Stimulated activated CD8-positive, alpha-beta memory T cell treated with anti-CD3 and anti-CD28 coated beads, Interleukin-7, amount 100 ng/mL, for 1 hour (primary cell): ENCODE measurements at places on chromosomes 4 and X.

DNA sequence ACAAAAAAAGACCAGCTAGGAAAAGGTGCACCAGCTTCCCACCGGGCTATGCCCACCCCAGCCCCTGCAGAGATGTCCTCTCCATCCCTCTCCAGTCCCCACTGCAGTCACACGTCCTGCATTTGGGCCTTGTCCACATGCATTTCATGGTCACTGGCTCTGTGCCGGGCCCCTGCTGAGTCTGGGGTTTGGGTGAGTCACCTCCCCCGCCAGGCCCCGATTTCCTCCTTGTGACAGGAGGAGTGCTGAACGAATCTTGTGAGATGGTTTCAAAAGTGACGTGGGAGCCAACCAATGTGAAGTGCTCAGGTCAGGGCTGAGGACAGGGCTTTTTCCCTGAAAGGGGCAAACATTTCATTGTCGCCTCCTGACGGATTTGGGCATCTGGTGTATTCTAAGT lies 7.1 kb downstream of the CPZ start:
- no peak for DNase-seq

DNA sequence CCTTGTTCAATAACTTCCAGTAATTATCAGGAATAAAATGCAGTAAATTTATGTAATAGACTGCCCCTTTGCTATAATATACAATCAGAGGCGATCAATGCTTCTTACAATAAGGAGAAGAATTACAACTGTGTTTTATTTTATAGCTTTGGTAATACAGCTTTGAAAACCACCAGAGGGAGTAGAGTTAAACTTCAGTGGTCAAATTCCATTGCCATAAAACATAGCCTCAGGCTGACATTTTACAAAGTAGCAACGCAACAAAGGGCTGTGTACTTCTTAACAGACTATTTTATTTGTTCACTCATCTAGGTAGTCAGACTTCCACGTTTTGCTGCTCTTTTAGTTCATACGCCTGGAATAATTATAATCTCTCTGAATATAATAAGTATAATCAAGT lies 58.5 kb downstream of the TEX13C start:
- DNase-seq = no peak

DNA sequence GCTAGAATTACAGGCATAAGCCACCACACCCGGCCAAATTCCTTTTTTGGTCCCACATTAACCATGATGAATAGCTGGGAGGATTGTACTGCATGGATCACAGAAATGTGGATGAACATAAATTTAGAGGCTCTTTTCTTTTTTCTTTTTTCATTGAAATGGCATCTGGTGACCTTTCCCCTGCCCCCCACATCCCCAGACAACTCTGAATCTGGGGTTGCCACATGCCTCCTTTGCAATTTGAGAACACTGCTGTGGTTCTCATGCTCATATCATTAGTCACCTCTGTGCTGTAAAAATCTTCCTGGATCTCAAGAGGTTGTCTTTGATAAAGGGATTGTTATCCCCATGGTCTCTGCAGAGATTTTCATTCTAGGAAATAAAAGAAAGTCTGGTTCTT lies 22.8 kb upstream of the FMR1NB start:
- DNase-seq = no peak

DNA sequence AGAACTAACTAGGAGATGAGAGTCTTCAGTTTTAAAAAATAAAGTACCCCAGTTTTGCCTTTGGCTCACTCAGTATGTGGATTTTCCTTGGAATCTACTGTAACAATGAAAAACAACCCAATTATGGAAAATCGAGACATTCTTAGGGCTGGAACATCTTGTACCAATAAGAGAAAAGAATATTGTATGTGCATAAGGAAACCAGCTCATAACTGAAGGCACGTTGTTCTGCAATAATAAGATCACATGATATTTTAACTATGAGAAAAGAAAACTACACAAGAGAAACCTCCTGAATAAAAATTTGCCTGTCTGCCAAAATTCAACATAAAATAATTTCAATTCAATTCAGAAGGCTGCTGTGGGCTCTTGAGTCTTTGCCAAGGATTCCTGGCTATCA lies 261.8 kb upstream of the EDNRA start:
- DNase-seq = no peak

GRCh38 chrX:18951032-18951431 lies 32.9 kb downstream of the PHKA2 start:
- DNase-seq = no peak

GRCh38 chr4:158799013-158799770 lies 30.4 kb downstream of the FNIP2 start:
- DNase-seq = no peak

- no peak for DNase-seq
Observed at GRCh38 chr4:113447061-113447460, 314.5 kb downstream of the CAMK2D start.

DNA sequence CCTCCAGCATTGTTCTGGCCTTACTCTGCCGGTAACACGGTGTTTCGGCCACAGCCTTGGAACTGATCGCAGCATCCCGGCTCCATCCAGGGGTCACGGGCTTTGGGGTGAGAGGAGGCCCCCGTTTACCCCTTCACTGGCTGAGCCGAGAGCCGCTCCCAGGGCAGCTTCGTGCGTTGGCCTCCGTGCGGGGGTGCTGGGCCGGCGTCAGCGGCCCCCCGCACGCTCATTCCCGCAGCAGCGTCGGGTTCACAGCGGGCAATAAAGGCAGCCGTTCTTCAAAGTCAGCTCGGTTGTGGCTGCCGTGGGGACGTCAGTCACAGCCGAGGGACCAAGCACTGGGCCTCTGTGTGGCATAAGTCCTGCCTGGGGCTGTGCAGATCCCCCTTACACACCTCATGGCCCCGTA lies 25.3 kb upstream of the PLCXD1 start:
- DNase-seq = no peak

- no peak for DNase-seq
Observed at GRCh38 chrX:13805241-13805640, 11.7 kb downstream of the GPM6B start.

DNA sequence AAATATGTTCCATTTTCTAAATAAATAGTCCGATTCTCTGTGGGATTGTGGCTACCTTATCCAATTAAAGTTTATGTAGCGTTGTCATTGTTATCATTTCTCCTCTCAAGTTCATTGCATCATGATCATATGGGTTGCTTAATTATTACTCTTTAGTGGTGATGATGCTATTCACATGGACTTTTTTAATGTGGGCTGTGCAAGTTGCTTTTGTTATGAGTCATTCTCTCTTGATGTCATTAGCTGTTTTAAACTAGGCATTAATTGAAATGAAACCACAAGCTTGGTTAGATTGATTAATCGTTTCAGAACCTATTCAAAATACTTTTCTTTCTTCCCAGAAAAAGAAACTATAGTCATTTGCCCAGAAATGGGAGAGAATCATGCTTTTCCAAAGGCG lies 38.2 kb downstream of the NHS start:
- DNase-seq = no peak

DNA sequence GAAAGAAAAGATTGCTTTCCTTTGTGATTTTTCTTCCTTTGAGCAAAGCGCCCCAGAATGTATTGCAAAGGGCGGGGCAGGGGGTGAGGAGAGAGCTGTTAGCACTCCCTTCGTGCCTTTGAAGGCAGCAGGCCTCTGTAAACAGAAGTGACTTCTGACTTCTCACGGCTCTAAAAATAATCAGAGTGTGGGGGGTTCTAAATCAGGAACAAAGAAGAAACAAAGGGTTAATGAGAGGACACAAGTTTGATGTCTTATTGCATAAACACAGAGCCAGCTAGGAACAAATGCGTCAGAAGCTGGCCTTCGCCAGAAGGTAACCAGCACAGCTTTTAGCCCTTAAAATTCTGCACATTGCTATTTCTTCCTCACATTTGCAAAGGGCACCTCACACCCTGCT lies 626.2 kb downstream of the MID1IP1 start:
- DNase-seq = no peak

- DNase-seq = no peak
Observed at GRCh38 chr4:16205298-16206164, 20.7 kb downstream of the TAPT1 start.

- no peak for DNase-seq
Observed at GRCh38 chr4:7158081-7158750, 34.1 kb upstream of the SORCS2 start.

GRCh38 chr4:155430895-155431795 lies 54.4 kb upstream of the MAP9 start:
- DNase-seq = no peak

DNA sequence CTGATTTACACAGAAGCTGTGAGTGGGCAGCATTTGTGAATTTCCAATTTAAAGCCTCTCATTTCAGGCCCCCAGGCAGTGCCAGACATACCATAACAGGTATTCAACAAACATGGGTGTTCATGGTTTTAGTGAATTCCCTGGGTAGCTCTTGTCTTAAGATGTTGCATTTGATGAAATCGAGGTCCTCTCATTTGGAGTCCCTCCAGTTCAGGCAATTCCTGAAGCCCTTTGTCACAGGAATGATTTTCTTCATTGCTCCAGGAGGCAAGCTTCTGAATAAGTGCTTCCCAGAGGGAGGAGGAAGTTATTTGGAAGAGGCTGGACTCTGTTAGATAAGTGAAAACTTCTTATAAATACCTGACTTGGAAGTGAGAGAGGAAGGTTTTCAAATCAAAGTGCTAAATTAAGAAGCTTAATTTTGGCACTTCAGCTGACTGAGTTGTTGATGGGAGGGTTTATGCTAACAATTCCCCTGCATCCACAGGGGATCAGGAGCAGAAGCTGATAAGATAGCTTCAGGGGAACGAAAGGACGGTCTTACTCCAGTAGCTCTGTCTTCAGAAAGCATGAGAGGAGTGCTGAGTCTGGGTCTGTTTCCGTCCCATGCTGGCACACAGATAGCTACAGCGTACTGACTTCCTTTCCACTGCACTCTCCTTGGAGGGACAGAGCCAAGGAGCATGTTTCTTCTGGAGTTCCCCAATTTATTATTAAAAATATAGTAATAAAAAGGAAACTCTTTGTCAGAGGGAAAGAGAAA lies 543.1 kb downstream of the GBA3 start:
- DNase-seq = no peak

GRCh38 chr4:97593248-97593647 lies 550.0 kb downstream of the STPG2 start:
- no peak for DNase-seq

- no peak for DNase-seq
Observed at GRCh38 chrX:64352081-64352480, 43.2 kb downstream of the MTMR8 start.

GRCh38 chr4:121129606-121130325 lies 34.4 kb downstream of the TNIP3 start:
- no peak for DNase-seq

DNA sequence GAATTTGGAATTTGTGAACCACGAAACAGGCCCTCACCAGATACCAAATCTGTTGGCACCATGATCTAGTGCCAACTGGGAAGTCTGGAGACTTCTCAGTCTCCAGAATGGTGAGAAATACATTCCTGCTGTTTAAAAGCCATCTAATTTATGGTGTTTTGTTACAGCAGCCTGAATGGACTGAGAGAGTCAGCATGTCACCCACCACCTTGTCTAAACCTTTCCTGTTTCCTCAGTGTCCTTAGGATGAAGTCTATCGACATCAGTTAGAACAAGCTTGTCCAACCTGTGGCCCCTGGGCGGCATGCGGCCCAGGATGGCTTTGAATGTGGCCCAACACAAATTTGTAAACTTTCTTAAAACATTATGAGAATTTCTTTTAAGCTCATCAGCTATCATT lies 42.1 kb downstream of the FREM3 start:
- DNase-seq = no peak

GRCh38 chr4:107993969-107994368 lies 4.3 kb downstream of the HADH start:
- DNase-seq = no peak

GRCh38 chr4:972651-973424 lies 531 bp downstream of the DGKQ start:
- DNase-seq = peak; percentile 34

- DNase-seq = no peak
Observed at GRCh38 chr4:187602339-187603092, 393.1 kb upstream of the ZFP42 start.

DNA sequence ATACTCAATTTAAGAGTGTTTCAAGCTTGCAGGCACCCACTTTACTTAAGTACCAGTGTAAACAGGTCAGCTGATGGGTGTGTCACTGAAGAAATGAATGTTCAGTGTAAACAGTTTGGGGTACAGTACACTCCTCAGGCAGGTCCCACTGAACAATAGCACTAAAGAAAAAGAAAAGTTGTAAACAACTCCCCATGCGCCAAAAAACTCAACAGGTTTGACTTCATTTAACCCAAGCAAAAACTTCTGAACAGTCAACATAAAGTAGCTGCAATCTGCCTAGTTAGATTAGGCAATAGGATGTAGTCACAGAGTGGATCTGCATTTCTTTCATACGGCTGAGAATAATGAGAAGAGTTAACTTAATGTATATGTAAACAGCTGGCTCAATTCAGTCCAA lies 93.2 kb downstream of the FAM13A start:
- DNase-seq = no peak

DNA sequence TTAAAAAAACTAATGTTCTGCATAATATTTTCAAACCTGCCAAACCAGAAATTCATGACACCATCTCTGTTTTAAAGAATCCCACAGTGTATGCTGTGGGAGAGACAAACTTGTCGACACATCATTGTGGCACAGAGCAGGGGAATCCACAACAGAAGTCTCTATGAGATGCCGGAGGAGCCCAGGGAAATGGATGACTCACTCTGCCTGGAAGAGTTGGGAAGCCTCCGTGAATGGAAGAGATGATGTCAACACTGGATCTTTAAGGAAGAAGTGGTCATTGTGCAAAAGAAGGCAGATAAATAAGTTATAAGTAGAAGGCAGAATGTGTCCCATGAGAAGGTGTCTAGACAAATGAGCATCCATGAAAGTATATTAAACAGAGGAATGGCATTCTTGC lies 595.1 kb downstream of the RAB28 start:
- no peak for DNase-seq

GRCh38 chr4:34861666-34862065 lies 1382.6 kb downstream of the ARAP2 start:
- DNase-seq = no peak

GRCh38 chr4:110294165-110294564 lies 95.8 kb upstream of the ELOVL6 start:
- no peak for DNase-seq
